Stimulated activated CD4-positive, alpha-beta T cell treated with anti-CD3 and anti-CD28 coated beads, Interleukin-2, amount 100 ng/mL, for 24 hours (primary cell): ENCODE measurements at places on chromosomes 7 and 10.
A peak's percentile ranks its signal among the peaks of the same experiment; 100 is the strongest.

DNA sequence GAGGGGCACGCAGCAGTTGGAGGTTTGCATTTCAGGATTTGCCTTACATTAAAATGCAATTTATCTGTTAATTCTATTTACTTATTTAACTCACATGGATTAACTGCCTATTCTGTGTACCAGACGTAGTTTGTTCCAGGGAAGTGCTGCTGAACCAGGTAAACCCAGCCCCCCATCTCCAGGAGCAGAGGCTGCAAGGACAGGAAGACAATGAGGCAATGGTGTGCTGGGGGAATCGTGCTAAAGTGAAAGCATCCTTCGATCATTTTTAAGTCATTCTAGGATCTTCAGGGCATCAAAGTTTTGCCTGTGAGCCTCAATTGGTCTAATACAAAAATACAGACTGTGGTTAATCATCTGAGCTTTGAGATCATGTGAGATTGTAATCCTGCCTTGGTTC, 166.4 kb downstream of the DNAJB6 start:
- no peak for DNase-seq

DNA sequence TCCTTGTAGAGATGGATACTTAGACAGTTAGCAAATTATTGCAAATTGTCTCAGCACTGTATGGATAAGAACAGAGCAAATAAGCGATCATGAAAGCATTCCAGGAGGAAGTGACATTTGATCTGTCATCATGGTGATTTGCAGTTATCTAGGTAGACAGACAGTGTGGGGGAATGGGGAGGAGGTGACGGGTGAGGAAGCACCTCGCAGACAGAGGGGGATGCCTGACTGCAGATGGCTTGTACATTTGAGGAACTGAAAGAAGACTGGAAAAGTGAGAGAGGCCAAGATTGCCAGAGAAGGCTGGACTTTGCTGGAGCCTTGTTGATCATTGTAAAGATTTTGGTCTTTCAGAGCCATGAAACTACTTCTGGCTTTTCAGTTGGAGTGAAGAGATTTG, 318.2 kb upstream of the CELF2 start:
- no peak for DNase-seq

- no peak for DNase-seq
Observed at GRCh38 chr7:8284606-8285005, 22.6 kb upstream of the ICA1 start.

DNA sequence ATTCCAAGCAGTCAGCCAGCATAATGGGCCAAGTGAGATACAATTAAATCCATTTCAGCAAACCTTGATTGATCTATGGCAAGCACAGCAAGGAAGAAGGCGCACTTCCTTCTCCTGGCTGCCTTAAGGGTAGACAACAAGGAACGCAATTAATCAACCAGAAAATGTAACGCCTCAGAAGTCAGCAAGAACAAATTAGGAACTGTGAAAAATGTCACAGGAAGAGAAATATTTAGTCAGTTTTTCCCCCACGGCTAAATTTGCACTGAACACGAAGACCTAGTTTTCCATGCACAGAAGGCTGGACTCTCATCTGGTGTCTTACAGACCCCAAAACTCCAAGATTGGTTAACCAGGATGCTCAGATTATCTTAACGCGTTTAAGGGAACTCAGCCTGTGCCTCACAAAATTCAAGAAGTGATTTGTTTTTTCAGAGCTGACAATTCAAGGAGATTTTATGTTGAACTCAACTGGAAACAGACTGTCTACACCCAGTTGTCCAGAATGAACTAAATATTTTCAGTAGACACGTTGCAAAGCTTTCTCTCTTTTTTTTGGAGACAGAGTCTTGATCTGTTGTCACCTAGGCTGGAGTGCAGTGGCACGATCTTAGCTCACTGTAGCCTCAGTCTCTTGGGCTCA, 14.2 kb downstream of the SNX8 start:
- DNase-seq: no peak

DNA sequence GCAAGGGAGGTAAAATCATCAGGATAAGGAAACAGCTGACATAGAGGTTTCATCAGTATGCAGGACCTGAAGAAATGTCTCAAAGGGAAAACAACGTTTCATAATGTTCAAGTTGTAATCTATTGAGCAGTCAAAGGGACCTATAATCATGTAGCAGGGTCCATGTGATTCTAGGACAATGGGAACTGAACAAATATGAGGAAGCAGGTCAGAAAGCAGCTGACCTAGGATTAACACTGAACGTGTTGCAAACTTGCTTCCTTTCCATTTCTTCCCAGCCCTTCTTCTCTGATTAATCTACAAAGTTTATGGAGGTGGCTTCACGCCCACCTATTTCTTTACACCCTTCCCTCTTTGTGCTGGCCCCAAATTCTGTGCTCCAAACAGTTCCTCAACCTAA, 256.9 kb upstream of the AKR1E2 start:
- DNase-seq: no peak

DNA sequence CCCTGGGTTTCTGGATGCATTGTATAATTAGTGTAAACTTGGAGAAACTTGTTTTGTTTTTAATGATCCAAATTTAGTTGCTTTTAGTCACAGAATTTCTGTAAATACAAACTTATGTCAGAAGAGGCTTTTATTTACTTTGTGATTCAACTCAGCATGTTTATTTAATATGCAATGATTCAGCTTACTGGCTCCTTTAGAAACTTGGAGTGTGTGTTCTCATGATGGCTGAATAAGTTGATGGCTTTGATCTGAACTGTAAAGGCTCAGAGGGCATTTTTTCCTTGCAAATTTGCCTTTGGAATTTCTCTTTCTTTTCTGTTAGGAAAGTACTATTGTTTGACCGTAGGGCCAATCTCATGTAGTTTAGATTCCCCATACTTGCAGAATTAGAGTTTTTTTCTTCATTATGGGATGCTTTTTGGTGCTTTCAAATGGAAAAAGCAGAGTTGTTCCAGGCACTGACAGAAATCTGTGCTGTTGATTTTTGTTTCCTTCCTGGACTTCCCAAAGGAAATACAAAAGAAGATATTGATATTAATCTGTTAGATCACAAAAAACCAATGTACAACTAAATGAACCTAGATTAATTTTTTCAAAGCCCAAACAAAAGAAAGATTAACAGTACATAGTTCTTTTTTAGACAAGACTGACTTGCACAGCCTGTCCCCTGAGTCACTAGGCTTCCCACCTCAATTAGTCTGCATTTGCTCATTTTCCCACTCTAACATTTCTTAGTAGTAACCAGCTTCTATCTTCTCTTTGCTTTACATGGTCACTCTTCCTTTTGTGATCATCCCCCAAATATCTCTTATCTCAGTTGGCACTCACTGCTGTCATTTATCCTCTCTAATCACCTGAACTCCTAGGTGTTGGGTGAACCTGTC, 96.8 kb upstream of the AGR3 start:
- DNase-seq: no peak

DNA sequence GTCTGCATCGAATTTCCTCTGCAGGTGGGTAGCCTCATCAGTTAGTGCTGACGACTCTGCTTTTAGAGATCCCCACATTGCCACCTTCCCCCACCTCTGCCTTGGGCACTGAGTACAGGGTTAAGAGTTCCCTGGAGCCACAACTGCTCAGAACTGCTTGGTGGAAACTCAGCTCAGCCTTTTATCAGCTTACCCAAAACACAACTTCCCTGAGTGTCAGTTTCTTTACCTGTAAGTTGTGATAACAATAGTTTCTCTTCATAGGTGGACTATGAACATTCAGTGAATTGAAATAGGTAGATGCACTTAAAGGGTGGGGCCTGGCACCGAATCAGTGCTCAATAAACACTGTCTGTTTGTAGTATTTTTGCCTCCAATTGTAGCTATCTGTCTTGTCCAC, 11.3 kb downstream of the ASB13 start:
- DNase-seq: no peak

- no peak for DNase-seq
Observed at GRCh38 chr10:44032216-44032615, 352.7 kb downstream of the CXCL12 start.

DNA sequence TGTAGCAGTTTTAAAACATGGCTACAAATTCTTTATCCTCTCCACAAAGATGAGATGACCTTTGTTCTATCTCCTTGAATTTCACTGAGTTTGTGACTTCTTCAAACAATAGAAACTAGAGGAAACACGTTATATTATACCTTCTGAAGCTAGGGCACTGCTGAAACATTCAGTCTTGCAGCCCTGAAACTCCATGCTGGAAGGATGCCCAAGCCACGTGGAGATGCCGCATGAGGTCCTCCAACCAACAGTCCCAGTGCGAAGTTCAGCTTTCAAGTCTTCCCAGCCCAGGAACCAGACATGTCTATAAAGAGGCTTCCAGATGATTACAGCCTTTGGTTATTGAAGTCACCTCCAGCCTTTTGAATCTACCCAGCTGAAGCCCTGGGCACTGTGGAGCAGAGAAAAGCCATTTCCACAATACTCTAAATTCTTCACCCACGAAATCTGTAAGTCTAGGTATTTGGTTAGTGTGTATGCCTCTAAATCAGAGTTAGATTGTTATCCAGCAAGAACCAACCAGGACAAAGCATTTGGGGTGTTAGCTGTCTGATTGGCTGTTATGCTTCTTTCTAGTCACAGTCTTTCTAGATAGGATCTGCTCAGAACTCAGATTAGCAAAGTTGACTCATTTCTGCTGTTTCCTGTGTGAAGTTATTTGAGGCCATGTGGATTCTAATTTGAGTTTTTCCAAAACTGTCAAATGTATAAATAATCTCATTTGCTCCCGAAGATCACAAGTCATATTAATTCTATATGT, 186.5 kb upstream of the TMEM72 start:
- no peak for DNase-seq

- DNase-seq: no peak
Observed at GRCh38 chr7:138099813-138100212, 23.6 kb downstream of the AKR1D1 start.

GRCh38 chr7:3301831-3302618, 973 bp downstream of the SDK1 start:
- no peak for DNase-seq

- DNase-seq: no peak
Observed at GRCh38 chr7:44461387-44461786, 29.1 kb downstream of the NUDCD3 start.

- DNase-seq: no peak
Observed at GRCh38 chr10:31864834-31865518, 63.7 kb downstream of the ARHGAP12 start.

- no peak for DNase-seq
Observed at GRCh38 chr10:125817337-125817946, 5.6 kb downstream of the UROS start.

GRCh38 chr7:141439164-141439563, 112.0 kb upstream of the AGK start:
- no peak for DNase-seq

- no peak for DNase-seq
Observed at GRCh38 chr10:29240986-29241660, 47.7 kb upstream of the LYZL1 start.

DNA sequence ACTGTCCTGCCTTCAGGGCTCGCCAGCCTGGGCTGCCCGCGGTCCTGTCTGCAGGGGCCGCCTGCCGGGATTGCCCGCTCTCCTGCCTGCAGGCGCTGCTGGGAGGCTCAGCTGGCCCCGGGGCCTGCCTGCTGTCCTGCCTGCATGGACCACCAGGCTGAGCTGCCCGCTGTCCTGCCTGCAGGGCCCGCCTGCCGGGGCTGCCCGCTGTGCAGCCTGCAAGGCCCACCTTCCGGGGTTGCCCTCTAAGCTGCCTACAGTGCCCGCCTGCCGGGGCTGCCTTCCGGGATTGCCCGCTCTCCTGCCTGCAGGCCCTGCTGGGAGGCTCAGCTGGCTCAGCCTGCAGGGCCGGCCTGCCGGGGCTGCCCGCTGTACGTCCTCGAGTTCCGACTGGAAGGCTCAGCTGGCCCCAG, 164.4 kb downstream of the GLRX3 start:
- DNase-seq: peak; percentile 50

GRCh38 chr10:128097783-128098182, 28.4 kb downstream of the MKI67 start:
- no peak for DNase-seq

DNA sequence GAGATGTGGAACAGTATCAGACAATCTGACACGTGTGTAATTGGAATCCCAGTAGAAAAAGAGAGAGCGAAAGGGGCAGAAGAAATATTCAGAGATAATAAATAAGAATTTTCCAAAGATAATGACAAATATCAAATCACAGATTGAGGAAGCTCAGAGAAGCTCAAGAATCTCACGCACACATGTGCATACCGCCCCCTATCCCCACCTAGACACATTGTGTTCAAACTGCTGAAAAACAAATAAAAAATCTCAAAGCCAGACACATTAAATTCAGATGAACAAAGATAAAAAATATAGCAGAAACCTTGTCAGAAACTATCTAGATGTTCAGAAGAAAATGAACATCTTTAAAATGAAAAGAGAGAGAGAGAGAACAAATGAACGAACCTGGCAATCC, 17.2 kb downstream of the SFR1 start:
- no peak for DNase-seq

DNA sequence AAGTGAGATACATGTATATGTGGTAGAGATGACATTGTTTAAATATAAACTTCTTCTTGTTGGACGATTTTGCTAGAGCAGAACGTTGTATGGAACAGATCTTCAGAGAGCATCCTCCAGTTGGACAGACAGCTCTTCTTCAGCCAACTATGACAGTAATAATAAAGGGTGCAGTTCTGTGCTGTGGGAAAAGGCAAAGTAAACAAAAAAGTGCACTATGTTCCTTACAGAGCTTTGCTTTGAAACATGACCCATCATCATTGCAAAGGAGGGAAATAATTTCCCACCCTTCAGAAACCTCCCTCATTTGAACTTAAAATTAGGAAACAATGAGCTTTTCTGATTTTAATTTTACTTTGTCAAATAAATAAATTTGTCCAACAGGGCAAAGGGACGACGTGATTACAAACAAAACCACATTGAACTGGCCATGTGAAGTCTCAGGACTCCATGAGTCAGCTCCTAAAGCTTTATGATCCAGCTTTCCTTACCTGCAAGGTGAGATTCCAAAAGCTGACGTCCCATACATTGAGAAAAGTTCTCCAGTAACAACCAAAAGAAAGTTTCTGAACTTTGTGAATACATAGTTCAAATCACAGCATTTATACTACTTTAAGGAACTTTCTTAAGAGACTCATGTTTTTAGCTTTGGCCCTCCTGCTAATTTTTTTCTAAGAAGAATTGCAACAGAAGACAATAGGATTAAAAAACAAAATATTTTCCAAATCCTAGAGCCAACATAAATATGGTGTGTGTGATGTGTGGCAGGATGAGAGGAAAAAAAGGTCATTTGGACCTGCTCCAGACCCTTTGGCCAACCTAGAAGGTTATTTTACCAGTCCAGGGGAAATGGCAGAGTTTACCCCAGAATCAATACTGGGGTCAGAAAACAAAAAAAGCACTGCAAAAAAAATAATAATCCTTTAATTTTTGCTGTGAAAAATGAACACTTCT, 565.4 kb upstream of the NRP1 start:
- DNase-seq: no peak

- no peak for DNase-seq
Observed at GRCh38 chr7:27916372-27916771, 176.4 kb downstream of the TAX1BP1 start.

- DNase-seq: no peak
Observed at GRCh38 chr7:87474533-87475358, 734 bp downstream of the ABCB4 start.

GRCh38 chr7:149800169-149800555, 26.8 kb upstream of the ZNF467 start:
- DNase-seq: no peak

GRCh38 chr7:106569500-106569929, 91.4 kb downstream of the CCDC71L start:
- no peak for DNase-seq
